Karpas-422 (cell line): ENCODE measurements at places on chromosomes 7 and 10.

GRCh38 chr10:22010973-22011408, 7.5 kb upstream of the DNAJC1 start:
- peak; percentile 62 for DNase-seq

DNA sequence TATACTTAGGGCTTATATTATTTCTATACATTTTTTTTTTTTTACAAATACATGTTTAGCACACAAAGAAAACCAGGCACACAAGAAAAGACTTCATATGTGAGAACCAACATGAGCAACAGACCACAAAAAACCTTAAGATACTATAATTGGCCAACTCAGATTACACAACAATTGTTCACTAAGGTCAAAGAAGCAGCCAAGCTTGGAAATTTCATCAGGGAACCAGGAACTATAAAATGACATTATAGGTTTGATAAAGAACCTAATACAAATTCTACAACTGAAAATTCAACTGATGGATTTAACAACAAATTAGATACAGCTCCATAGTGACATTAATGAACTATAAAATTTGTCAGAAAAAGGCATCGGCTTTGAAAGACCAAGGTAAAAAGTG, 4.4 kb upstream of the LUC7L2 start:
- DNase-seq = no peak

DNA sequence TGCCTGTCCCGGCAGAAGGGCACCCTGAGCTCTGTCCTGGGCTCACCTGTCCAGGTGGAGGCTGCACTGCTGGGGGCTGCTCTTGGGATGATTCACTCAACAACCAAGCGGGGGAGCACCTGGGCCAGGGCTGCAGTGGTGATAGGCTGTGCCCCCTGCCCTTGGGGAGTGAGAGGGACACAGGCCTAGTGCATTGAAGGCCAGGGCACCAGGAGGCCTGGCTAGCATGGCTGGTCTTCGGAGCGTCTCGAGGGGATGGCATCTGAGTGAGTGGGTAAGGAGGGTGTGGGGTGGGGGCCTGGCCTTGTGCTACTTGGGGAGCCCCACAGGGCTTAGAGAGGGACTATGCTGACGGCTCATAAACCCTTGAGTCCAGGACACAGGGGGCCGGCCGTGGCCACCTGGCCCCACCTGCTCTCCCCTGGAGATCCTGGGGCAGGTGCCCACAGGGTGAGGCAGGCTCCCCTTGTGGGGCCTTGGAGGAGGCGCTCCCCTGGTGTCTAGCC, 3.1 kb downstream of the PWWP2B start:
- no peak for DNase-seq

DNA sequence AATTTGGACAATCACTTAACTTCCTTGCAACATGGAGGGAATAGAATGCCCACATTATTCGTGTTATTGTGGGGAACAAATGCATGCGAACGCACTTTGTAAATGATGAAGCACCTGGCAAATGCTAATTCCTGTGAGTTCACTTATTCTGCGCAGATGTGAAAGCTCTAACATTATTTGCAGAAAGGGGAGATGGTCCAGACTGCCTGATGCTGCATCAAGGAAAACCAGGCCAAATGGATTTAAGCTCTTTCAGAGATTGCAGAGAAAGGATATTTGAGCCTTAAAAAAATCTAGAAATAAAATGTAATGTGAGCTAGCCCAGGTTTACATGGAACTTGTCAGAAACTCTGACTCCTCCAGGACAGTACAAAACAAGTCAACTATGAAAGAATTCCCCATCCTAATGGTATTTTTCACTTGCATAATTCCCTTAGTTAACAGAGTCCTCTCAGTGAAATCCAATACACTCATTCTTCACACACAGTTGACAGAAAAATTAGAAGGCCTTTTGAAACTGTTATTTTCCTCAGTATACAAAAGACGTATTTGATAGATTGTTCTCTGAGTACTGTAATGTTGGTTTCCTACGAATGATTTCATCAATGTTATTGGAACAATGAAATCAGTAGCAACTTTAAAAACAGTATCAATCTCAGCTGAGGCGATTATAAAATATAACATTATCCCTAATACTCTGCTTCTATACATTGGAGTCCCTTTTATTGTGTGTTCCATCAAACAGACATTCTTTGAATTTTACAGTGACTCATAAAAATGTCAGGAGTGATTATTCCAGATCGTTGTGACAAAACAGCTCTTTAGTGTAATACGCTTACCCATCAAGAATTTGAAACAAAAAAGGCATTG, 136.3 kb upstream of the ANK3 start:
- DNase-seq = no peak

- DNase-seq = peak; percentile 63
Measured at GRCh38 chr10:107814865-107815487, 650.5 kb upstream of the SORCS1 start.

DNA sequence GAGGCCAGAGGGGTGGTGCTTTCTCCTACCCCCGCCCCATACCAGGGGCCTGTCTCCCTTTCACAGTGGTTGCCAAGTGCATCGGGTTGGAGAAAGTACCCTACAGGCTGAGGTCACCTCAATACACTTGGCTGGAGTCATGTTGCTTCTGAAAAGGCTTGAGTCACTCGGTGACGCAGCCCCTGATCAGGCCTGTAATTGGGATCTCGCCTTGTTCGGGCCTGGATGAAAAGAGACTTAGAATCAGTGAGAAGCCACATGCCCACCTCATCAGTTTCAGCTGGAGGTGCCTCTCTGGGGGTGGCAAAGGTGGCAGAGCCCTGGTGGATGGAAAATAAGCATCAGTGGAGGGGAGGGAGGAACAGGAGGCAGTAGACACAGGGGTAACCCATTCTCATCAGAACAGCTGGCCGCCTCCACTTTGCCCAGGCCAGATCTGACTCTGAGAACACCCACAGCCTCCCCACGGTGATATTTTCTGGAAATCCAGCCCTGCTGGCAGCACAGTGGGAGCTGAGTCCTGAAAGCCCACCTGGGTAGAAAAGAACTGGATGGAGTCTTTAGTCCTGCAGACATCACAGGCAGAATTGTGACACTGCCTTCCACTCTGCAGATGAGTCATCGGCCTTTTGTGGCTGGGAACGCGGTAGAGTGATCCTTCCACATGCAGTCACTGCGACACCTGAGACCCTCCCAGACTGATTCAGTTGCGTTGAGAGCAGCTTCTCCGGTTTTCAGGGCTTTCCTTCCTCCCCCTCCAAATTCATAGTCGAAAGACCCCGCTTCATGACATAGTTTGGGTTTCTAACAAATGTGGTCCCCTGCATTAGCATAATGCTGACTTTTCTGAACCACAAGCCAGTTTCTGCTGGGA, 108.0 kb downstream of the GRK5 start:
- no peak for DNase-seq

- DNase-seq = no peak
Measured at GRCh38 chr10:28279878-28280277, 23.0 kb downstream of the MPP7 start.

GRCh38 chr7:150412016-150412415, 32.9 kb downstream of the ZNF775 start:
- DNase-seq = no peak

DNA sequence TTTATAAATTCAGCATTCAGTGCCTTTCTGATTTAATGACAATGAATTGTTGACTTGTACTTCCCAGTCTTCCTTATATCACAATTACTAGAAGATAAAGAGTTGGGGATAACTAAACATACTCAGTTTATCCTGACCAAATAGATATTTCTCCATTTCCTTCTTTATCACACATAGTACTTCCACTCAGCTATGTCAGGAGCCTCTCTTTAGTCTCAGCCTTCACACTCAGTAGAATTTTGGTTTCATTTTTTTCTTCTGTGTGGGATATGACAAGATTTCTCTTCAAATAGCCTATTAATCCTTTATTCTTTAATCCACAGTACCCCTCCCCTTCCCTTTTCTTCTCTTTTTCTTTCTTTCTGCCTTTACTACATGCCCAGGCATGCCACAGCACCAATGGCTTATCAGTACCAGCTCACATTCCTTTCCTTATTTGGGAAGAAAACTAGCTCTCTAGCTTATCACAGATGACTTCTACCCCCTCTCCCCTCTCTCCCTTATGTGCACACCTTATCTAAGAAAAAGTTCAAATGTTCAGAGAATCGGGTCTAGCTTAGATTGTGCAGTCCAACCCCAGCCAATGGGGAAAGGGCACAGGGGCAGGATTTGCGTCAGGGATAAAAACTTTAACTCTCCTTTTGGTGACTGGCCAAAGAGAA, 109.0 kb downstream of the PHF14 start:
- no peak for DNase-seq

DNA sequence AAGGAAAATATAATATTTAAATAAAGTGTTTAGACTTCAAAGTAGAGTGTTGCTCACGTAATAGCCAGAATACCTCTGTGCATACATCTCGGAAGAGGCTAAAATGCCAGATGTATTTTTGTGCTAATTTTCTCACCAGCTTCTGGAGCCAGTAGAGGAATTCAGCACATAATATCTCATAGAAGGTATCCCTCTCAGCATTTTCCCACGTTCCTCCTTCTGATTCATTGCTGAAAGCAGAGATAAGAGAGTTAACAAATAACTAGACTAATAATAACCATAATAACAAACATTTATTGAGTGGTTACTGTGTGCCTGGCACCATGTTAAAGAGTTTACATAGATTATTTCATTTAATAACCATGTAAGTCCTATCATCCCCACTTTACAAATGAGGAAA, 123.6 kb downstream of the VTI1A start:
- DNase-seq = no peak

DNA sequence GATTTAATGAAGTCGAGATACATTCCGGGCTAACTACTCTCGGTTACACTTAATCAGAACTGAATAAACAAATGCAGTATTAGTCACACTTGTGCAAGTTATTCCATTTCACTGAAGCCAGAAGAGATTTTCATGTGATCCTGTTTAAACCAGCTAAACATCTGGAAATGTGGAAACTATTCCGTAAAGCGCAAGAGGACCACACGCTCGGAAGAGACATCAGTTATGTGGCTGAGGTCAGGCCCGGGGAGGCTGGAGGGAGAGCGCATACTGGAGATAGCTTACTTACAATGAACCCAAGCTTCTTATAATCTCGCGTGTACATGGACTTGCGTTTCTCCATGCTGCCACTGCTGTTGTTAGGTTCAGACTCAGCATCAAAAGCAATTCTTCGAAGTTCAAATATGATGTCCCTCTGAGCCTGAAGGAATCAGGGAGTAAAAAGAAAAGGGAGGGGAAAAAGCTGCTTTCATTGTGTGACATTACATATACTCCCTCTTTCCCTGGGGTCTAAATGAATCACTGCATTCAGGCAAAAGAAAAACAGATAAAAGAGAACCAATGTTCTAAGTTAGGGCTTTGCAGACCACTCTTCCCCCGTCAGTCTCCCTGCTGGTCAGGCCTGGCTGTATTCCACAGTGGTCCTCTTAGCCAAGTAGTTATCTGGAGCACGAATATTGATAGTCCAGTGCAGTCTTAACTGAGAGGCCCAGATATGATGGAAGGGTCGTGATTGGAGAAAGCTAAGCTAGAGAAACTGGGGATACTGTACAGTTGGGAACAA, 237.4 kb downstream of the ELMO1 start:
- DNase-seq = no peak

GRCh38 chr10:14843327-14843988, 5.4 kb downstream of the HSPA14 start:
- no peak for DNase-seq

DNA sequence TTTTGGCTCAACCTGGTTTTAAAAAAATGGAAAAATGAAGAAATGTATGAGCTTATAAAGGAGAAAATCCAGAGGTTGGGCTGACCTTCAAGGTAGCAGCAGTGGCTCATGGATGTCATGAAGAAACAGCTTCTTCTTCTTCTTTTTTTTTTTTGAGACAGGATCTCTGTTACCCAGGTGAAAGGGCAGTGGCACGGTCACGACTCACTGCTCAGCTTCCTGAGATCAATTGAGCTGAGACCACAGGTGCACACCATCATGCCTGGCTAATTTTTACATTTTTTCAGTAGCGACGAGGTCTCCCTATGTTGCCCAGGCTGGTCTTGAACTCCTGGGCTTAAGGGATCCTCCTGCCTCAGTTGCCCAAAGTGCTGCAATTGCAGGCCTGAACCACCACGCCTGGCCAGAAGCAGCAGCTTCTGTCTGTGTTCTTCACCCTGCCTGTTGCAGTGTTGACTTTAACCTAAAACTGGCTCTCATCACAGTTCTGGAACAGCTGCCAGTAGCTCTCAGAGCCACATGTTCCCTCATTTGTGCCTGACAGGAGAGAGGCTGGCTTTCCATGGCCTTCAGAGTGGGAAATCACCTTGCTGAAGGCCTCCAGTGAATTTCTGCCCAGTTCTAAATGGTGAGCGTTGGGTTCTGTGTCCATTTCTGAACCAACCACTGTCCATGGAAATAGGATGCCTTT, 117.7 kb downstream of the PFKFB3 start:
- peak; percentile 73 for DNase-seq

DNA sequence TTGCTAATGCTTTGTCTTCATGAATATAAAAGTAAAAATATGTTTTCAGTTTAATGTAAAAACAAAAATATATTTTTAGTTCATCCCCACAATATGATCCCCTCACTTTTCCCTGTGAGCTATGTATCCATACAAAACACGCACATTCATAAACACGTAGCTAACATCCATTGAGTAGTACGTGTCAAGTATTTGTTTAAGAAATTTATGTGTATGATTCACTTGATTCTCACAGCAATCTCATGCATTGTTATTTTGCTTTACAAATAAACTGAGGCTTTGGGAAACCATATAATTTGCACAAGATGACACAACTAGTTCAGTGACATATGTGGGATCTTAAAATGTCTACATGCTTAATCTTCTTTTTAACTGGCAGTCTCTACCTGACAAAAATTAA, 329.6 kb upstream of the SEMA3C start:
- DNase-seq = no peak

GRCh38 chr7:22601003-22601402, 101.0 kb upstream of the STEAP1B start:
- no peak for DNase-seq

DNA sequence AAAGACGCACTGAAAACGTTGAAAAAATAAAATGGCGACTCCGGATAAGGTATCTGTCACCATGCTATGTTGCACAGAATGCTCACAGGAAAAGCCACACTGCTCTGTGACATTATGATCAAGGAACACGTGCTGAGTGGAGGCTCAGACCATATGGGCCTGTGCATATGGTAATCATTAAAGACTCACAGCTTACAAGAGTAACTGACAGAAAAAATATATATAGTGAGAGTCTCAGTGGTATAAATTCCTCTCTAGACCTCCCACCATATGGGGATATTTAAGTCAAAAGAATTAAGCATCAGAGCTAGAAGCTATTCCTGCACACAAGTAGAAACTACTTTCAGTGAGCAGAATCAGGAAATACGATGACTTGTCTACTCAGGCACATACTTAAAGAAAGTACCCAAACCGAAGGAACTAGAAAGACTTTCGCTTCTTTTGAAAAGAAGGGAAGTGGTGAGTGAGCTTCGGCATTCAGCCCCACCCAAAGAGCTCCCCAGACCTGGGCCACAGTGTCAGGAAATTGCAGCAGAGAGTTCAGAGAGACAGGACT, 65.1 kb upstream of the MPP7 start:
- DNase-seq = no peak

- DNase-seq = peak; percentile 66
Measured at GRCh38 chr10:27153845-27154193, 365 bp downstream of the YME1L1 start.

- no peak for DNase-seq
Measured at GRCh38 chr7:139265673-139266072, 34.6 kb downstream of the UBN2 start.
